ENCODE measurements at places on chromosomes 12 and 14.

- DNase-seq = no peak
These were observed 105.5 kb downstream of the GXYLT1 start for GRCh38 chr12:42039176-42039575.

DNA sequence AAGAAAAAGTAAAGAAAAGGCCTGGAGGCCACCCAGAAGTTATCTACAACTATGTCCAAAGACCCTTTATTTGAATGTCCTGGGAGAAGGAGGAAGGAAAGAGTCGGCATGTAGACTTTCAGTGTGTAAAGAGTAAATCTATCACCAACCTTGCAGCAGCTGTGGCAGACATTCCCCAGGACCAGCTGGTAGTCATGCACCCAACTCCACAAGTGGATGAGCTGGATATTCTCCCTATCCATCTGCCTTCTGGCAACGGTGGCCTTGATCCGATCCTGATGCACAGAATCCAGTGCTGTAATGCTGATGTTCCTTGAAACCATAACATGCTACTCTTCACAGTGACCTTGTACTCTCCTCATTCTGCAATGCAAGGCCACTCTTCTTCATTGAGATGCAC lies 27.3 kb downstream of the KRT76 start:
- DNase-seq = no peak

- peak; percentile 34 for DNase-seq
These were observed 21.3 kb upstream of the OASL start for GRCh38 chr12:121060149-121061001.

DNA sequence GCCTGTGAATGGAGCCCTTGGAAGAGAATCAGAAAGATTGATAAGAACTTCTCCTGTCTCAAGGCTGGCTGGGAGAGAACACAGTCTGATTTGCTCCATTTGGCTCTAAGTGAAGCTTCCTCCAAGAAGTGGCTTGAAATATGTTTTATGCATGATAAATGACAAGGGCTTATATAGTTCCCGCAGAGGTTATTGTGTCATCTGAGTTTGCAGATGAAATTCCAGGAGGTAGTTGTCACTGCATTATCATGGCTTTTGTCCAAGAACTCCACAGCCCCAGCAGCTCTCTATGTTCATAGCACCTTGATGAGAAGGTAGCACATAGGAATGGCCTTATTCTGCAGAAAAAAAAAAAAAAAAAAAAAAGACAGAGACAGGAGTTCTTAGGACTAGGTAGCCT lies 108.5 kb downstream of the DACT1 start:
- no peak for DNase-seq

GRCh38 chr12:107105410-107105703 lies 12.0 kb upstream of the CRY1 start:
- DNase-seq = no peak

DNA sequence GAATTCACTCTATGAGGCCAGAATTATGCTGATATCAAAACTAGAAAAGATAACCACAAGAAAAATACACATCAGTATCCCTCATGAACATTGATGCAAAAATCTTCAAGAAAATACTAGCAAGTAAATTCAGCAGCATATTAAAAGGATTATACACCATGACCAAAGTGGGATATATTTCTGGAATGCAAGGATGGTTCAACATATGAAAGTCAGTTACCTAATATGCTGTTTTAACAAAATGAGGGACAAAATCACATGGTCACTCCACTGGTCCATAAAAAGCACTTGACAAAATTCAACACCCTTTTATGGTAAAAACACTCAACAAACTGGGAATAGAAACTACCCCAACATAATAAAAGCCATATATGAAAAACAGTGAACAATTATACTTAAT lies 40.3 kb downstream of the TECPR2 start:
- no peak for DNase-seq

DNA sequence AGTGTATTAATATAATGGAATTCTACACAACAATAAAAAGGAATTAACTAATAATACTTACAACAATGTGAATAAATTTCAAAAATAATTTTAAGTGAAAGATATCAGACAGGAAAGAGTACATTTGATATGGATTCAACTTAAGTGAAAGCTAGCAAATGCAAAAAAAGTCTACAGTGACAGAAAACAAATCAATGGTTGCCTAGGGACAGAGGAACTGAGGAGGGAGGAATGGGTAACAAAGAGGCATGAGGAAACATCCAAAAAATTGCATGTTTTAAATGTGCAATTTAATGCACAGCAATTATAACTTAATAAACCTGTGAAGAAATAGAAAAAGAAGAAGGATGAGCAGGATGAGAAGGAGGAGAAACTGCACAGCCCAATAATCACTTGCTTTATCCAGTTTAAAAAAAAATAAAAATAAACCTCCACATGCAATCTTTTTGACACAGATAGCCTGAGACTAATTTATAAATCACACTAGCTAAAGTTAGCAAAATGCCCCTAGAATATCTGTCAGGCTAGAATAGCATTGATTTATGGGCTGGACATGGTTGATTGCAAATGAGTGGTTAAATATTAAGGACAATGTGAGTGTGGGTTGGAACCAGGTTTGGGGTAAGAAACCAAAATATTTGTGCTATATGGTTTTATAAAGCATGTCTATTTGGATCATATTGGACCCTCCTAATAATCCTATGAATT lies 1089.1 kb downstream of the TRHDE start:
- no peak for DNase-seq

- no peak for DNase-seq
These were observed 11.2 kb upstream of the LRIG3 start for GRCh38 chr12:58931518-58931917.

DNA sequence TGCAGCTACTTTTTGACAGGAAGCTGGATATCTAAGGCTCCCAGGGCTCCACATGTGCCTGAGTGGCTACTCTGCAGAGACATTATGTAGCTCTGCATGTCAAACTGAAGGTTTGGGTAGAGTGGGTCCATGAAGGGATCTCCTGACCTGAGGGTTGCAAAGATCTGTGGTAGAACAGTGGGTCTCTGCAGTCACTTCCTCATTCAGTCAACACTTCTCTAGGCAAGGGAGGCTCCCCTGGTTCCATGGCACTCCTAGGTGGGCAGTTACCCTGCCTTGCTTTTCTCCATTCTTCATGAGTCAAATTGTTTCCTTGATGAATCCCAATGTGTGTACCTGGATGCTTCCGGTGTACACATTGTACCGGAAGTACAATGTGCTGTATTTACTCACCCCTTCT lies 57.4 kb downstream of the CMAS start:
- DNase-seq = no peak

DNA sequence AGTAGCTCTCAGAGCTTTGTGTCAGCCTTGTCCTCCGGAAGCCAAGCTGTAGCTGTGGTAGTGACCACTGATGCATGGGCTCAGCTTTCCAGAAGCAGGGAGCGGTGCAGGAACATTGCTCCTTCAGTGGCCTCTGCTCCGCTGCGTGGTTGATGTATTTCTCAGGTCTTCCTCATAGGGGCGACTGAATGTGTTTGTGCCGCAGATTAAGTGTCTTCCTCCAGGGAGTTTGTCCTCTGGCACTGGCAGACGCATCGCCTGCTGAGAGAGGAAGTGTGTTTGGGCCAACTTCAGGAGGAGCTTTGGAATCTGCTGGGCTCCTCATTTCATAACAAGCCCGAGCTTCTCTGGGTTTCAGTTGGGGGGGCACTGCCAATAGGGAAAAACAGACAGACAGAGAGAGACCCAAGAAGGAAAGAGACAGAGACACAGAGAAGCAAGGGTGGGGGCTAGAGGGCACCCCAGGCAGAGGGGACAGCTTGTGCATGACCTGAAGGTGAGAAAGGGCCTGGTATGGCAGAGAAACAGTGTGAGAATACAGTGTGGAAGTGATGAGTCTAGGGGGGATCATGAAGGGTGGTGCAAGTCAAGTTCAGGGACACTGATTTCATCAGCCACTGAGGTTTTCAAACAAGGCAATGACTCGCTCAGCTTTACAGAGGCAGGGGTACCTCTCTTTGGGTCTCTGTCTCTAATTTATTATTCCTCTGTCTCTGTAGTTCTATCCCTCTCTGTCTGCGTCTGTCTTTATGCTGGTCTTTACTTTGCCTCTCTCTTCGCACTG lies 69.4 kb upstream of the PRIMA1 start:
- no peak for DNase-seq

DNA sequence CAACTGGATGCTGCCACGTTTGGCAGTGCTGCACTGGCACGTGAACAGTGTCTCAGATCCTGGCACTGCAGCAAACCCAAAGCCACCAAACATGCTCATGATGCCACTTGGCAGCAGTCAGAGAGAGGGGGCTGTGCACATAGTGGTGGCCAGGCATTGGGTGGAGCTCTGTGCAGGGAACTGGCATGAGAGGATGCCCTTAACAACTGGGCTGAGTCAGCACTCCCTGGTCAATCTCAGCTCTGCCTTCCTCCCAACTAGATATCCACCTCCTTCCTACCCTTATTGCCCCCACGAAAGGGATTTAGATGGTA lies 37.0 kb downstream of the ZFHX2 start:
- DNase-seq = no peak

DNA sequence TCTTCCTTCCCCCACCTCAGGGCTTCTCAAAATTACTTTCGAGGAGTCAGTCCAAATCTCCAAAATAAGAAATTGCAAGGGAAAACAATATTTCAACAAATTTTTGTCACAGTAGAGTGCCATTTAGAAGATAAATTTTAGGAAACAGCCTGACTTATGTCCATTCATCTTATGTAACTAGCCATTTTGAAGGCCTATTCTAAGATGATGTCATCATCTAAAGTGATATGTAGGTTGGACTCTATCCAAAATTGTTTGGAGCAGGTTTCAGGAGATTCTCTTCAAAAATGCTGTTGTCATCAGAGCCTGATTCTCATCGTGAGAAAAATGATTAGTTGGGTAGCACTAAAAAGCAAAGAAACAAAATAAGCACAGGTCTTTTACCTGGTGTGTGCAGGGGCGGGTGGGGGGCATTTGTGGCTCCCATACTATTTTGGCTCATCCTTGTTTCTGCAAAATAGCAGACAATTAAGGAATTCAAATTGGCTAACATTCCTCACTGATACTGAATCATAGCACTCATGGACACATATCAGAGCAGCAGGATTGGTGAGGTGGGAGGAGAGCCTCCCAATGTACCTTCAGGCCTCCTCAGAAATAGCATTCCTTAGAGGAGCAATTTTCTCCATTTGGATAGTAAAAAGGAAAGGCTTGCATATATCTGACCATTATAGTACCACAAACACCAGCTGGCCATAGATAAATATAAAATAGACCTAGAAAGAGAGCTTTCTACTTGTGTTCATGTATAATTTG lies 360.9 kb upstream of the NAV3 start:
- DNase-seq = no peak

DNA sequence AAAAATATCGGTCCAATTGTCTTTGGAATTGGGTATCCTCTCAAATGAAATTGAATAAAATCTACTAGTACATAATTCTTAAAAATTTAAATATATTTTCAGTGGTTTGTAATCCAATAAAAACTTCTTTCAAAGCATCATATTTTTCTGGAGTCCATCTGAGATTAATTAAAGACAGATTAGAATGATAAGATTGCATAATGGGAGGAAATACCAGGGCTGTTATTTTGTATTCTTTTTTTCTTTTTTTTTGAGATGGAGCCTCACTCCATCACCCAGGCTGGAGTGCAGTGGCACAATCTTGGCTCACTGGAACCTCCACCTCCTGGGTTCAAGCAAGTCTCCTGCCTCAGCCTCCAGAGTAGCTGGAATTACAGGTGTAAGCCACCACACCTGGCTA lies 103.8 kb downstream of the TMTC3 start:
- DNase-seq = no peak

GRCh38 chr14:90677484-90678050 lies 138.7 kb downstream of the TTC7B start:
- DNase-seq = no peak

- no peak for DNase-seq
These were observed 48.0 kb downstream of the SMUG1 start for GRCh38 chr12:54140588-54141388.

- DNase-seq = no peak
These were observed 106.2 kb upstream of the RPH3A start for GRCh38 chr12:112685321-112685720.

GRCh38 chr14:104708606-104709268 lies 15.3 kb upstream of the ADSS1 start:
- DNase-seq = peak; percentile 27
